Large intestine (tissue), 12 donors: ENCODE measurements at places on chromosomes 7 and 10.

GRCh38 chr7:117435475-117436043 is 8.3 kb upstream of the ASZ1 start:
- DNase-seq: no peak

DNA sequence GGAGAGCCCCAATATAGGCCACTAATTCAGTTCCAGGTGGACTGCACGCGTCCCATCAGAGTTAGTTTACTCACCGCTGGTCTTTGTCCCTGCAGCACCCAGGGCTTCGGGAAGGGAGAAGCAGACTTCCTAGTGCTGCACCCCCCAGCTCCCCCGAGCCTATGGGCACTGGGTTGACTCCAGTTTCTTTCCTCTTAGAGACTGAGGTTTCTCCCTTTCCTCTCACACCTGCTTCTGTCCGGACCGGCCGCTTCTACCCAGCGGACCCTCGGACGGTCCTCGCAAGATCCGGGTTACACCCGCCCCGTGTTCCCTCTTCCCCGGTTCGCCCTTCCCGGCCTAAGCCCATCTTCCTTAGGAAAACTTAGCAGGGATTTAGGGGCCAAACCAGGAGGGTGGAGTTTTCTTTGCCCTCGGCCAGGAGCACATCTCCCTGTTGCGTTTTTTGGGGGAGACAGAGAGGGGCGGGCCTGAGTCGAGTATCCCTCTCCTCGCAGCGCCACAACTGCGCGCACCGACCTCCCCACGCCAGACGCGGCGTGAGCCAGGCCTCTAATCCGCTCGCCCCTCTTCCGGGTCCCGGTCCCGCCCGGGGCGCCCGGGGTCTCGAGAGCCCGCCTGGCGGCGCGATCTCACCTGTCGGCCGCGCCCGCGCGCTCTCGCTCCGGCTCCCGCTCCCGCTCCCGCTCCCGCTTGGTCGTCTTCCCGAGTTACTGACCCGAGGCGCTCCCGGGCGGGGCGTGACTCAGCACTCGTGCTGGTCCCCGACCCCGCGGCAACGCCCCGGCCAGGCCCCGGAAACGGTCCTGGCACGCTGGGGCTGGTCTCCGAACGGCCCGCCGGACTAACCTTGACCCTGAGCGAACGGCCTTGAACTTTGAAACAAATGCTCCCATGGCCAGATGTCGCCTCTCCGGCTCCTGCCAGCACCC is at the start of gene AIFM2:
AIFM2 (minus strand) TSS at position 728 of the 932 bp plus-strand sequence. CDS start 8,741 bp downstream, outside the sequence.
- peak; percentile 86 for DNase-seq

GRCh38 chr10:128537834-128538330 is 411.7 kb upstream of the MKI67 start:
- DNase-seq: no peak

GRCh38 chr10:11448190-11448544 is 163.3 kb downstream of the USP6NL start:
- DNase-seq: no peak

- peak; percentile 29 for DNase-seq
Measured at GRCh38 chr7:5237286-5237685, 45.5 kb upstream of the SLC29A4 start.
